ENCODE measurements at places on chromosomes 4 and X. TPM values are rescaled to one million over a fixed set of nuclear protein-coding genes. Genes with fewer than 3 reads are reported as not detected.

Gene MTTP
- 0.05 TPM for total RNA-seq

Gene GRID2
- not detected for total RNA-seq

Gene F9
- total RNA-seq, result not detected

Gene CCDC158
- not detected for total RNA-seq

Gene HTR2C
- total RNA-seq, result not detected

Gene NDST3
- 0.12 TPM for total RNA-seq

Gene RHOH
- total RNA-seq, result 7.3 TPM

Gene PRDM5
- 10.0 TPM for total RNA-seq

Gene LAS1L
- 45.4 TPM for total RNA-seq

Gene SORCS2
- total RNA-seq, result not detected

Gene PNMA5
- not detected for total RNA-seq

Gene ADGRG2
- total RNA-seq, result 18.2 TPM

Gene PNMA3
- total RNA-seq, result not detected

Gene MAGEC3
- not detected for total RNA-seq

Gene COX18
- total RNA-seq, result 22.2 TPM

Gene SH3TC1
- total RNA-seq, result 2.9 TPM

Gene FAM47E
- 0.78 TPM for total RNA-seq

Gene RPA4
- 0.67 TPM for total RNA-seq

Gene RHOXF1
- not detected for total RNA-seq

Gene AFF2
- not detected for total RNA-seq

Gene ATG4A
- 8.3 TPM for total RNA-seq

Gene SERPINA7
- total RNA-seq, result not detected

Gene MAP7D2
- total RNA-seq, result 0.23 TPM

Gene CLGN
- total RNA-seq, result 69.0 TPM

Gene BST1
- total RNA-seq, result 10.2 TPM

Gene HAUS3
- 11.9 TPM for total RNA-seq

Gene GC
- total RNA-seq, result not detected

Gene TRIM60
- not detected for total RNA-seq

Gene TLR10
- not detected for total RNA-seq

Gene COL4A6
- total RNA-seq, result 157 TPM

Gene SATL1
- total RNA-seq, result 0.17 TPM

Gene SMIM10L2A
- total RNA-seq, result 3.3 TPM

Gene CFP
- 0.10 TPM for total RNA-seq

Gene RAB9B
- 0.98 TPM for total RNA-seq

Gene VGLL1
- total RNA-seq, result not detected
